ENCODE measurements at places on chromosomes 13 and 19.

- DNase-seq, result no peak
Measured at GRCh38 chr13:99307247-99307646, at the start of gene GPR183. Gene GPR183 (minus strand): TSS chr13:99307399. CDS start chr13:99296145, 11,254 bp downstream.

GRCh38 chr19:49936549-49936948, 7.2 kb upstream of the NUP62 start:
- no peak for DNase-seq

DNA sequence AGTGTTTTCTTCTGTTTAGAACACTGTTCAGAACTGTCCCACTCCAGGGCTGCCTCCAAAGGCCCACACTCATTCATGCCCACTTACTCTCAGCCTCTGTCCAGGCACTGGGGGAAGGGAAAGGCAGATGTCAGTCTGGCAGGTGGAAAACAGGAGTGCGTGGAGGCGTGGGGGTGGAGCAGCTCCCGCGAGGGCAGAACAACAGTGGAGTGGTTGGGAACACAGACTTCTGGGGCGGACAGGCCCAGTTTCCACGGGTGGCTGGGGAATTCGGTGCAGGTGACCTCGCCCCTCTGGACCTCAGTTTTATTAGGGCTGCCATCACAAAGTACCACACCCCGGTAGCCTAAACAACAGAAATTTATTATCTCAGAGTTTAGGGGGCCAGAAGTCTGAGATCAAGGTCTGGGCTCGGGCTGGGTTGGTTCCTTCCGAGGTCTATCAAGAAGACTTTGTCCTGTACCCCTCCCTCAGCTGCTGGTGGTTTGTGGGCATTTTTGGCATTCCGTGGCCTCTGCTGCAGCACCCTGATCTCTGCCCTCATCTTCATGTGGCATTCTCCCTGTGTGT, 59.7 kb downstream of the SIPA1L3 start:
- DNase-seq, result peak; percentile 16

DNA sequence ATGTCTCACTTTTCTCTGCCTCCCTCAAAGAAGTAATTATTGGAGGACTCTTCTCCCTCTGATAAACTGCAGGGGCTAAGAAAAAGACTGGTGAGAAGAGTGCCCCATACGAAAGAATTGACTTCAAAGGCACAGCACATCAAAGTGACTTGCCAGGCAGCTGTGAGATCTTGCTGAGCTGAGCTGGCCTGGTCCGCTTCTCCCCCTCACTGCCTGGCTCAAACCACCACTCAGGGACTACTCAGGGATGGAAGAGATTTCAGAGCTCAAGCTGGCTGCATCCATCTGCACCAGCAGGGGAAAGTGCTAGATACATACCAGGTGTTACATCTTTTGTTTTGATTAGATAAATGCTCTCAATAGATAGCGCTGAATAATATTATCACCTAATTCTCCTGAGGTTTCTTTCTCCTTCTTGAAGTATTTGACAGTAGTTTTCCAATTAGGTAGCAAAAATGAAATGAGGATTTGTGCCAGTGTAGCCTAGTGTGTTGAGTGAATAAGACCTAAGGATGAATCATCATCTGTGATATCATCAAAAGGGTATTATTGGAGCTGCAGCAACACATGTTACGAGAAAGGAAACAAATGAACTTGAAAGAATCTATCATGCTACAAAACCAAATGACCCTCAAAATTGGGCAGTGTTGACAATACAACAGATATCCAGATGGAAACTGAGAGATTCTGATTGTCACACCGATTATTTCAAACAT, 379.8 kb downstream of the TBC1D4 start:
- no peak for DNase-seq

- no peak for DNase-seq
Measured at GRCh38 chr13:113761136-113761535, 2.1 kb downstream of the TMEM255B start.

DNA sequence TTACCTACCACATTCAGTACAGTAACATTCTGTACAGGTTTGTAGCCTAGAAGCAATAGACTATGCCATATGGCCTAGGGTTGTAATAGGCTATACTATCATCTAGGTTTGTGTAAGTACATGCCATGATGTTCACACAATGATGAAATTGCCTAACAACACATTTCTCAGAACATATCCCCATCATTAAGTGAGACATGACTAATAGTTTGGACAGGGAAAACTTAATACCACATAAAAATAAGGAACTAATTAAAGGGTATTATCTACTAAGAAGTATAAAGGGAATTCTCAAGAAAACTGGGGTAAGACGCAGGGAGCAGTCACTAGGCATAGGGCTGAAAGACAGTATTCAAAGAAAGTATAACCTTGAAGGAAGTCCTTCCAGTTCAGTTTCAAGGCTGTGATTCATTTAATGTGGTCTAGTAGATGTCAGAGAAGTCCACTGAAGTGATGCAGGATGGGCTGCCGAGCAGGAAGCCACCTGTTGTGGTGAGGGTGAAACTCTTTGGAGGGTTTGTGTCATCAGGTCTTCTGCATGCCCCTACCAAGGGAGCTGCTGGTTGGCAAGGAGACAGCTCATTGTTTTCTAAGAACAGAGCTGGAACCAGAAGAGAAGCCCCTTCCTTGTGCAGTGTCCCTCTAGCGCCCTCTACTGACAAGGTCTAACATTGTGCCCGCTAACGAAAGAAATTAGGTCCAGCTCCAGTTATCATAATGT, 122.9 kb downstream of the OLFM4 start:
- no peak for DNase-seq

GRCh38 chr19:46678110-46678732, 17.2 kb upstream of the DACT3 start:
- no peak for DNase-seq

DNA sequence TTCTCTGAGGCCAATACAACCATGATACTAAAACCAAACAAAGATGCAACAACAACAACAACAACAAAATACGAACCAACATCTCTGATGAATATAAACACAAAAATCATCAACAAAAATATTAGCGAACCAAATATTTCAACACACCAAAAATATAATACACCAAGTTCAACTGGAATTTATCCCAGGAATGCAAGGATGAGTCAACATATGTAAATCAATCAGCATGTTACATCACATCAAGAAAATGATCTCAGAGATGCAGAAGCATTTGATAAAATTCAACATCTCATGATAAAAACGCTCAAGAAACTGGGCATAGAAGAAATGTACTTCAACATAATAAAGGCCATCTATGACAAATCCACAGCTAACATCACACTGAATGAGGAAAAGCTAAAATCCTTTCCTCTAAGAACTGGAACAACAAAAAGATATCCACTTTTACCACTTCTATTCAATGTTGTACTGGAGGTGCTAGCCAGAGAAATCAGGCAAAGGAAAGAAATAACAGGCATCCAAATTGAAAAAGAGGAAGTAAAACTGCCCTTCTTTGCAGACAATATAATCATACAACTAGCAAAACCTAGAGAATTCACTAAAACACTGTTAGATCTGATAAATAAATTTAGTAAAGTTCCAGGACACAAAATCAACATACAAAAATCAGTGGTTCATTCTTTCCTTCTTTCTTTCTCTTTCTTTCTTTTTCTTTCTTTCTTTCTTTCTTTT, 2448.7 kb upstream of the PCDH20 start:
- DNase-seq, result no peak

DNA sequence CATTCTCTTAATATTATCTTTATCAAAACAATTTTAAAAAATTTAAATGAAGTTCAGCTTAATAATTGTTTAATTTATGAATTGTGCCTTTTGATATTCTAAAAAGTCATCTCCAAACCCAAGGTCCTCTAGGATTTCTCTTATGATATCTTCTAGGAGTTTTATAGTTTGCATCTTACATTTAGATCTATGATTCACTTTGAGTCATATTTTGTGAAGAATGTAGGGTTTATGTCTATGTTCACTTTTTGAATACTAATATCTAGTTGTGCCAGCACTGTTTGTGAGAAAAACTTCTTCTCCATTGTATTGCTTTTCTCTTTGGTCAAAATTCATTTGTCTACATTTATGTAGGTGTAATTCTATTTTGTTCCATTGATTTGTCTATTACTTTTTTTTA, 1068.4 kb upstream of the SPRY2 start:
- no peak for DNase-seq

GRCh38 chr19:11363881-11364280, 8.6 kb downstream of the PLPPR2 start:
- no peak for DNase-seq

DNA sequence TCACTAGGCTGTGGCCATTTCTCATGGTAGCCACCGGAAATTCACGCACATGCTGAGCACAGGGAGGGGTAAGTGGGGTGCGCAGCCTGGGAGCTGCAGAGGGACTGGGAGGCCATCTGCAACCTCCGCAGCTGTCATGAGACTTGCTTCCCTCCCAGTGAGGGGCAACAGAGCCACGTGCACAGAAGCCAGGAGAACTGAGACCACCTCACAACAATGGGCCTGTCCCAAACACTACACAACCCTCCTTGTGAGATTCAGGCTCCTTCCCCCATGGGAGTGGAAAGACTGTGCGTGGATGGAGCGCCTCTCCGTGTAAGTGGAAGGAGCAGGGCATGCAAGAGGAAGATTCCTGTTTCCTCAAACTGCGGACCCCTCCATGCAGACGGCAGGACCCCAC, 8.8 kb downstream of the C3 start:
- DNase-seq, result no peak

- no peak for DNase-seq
Measured at GRCh38 chr13:111968336-111969010, 98.5 kb upstream of the SOX1 start.

GRCh38 chr13:26664286-26664685, 96.3 kb downstream of the GPR12 start:
- DNase-seq, result no peak

DNA sequence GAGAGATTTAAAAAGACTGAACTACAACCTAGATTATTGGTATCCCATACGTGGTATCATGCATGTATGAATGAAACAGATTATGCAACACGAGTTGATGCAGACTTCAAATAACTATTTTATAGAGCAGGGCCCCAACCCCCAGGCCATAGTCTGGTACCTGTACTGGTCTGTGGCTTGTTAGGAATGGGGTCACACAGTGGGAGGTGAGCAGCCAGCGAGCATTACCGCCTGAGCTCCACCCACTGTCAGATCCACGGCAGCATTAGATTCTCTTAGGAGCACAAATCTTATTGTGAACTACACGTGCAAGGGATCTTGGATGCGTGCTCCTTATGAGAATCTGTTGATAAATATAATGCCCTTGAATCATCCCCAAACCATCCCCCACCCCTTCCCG, 320.2 kb downstream of the TBC1D4 start:
- DNase-seq, result no peak

Measured in posterior cingulate gyrus (tissue), 11 donors.